CD4-positive, alpha-beta T cell treated with Interleukin-2 at 100 ng/mL for 4 hours (primary cell): ENCODE measurements at places on chromosomes 4 and X.

DNA sequence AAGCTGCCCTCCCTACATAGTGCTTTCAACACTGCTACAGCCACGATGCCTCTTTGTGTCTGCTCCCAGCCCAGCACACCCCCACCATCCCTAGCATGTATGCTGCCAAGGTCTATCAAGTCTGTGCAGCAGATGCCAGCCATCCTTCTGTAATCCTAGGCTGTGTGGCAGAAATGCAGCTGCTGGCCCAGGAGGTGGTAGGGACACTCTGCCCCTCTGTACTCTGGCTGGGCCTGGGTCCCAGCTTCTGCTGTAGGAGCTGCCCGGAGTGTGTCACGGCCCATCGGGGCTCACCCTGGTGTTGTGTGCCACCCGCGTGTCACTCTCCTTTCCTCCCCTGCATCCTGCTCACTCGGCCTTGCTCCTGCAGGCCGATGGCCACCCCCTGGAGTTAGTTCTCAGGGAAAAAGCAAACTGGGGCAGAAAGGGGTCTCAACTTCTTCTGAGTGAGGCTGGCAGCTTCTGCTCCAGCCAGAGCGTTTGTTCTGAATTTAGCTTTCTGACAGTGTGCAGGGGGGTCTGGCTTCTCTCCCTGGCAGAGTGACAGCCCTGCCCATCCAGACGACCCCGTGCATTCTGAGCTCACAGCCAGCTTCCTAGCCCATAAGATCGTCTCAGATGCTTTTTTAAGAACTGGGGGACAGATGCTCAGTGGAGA is 22.7 kb downstream of the PSAPL1 start:
- no peak for DNase-seq

- DNase-seq = no peak
These were observed 22.7 kb upstream of the DRD5 start for GRCh38 chr4:9758641-9759317.

DNA sequence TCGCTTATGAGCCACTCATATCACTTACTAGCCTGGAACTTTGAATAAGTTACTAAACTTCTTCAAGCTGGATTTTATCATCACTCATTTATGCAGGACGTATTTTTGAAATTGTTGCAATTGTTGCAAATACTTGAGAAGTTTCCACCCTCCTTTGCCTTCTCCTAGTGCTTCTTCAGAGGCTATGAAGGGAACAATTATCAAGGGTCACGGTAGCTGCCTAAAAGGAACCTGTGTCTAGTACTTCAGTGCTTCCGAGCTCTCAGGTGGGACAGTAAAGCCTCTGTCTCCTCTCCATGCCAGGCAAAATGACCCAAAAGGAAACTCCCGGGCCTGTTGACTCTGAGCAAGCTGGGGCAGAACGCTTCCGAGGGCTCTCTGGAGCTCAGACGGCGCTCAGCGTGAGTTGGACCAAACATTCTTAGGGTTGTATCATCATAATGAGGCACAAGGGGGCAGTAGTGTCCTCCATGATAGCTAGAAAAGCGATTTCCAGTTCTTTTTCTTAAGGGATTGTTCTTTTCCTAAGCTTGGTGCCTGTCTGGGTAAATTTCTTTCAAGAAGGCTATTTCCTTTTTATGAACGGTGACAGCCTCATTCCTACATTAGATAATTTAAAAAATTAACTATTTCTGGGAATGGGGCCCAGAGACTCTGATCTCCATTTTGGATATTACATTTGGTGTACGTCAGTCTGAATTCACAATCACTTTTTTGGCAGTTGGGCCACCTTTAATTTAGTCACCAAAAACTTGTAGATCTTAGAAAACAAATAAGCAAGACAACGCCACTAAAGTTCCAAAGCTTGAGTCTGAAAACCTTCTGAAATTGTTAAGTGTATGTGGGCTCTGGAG is 73.1 kb downstream of the PACRGL start:
- peak; percentile 39 for DNase-seq

DNA sequence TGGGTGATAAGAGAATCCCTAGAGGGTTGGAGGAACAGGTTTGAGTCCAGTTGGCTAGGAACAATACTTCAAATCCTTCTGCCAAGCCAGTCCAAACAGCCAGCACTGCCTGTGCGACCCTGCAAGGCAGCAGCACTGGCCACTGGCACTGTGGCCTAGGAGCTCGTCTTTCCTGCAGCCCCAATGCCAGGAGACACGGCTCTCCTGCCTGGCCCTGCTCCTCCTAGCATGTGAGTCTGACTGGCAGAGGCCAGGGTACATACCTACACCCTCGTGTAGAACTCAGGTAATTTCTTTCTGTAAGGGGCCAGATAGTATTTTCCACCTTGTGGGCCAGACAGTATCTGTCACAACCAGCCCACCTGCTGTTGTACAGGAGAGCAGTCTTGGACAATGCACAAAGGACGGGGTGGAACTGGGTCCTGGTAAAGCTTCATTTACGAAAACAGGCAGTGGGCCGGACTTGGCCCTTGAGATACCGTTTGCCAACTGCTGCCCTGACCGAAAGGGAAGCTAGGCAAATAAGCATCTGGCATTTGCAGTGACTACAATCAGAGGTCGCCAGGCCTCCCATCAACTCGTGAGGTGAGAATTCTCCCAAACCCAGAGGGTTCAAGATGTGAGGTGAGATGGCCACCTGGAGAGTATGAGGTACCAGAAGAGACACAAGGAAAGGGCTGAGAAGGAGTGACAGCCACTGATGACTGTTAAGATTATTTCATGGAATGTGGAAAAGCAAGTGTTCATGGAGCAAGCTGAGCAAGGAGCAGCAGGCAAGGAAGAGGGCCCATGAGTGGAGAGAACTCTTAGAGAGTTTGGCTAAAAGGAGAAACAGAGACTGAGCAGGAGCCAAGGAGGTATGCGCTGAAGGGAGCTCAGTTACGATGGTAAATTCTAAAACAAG is 29.8 kb upstream of the IRAK1 start:
- no peak for DNase-seq

DNA sequence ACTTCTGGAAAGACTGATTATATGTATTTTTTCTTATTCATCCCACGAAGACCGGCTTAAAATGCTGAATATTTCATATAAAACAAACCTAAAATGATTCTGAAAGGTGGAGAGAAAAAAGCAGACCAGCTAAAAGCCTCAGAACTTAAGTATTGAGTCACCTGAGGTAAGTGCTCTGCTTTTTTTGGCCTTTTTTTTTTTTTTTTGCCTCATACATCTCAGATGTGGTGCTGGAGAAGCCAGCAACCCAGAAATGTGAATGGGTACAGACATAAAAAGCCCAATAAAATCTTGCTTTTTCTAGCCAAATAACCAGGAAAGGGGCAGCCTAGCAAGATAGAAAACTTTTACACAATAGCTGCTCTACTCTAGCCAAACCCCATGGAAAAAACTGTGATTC is 57.0 kb downstream of the RLIM start:
- no peak for DNase-seq

- no peak for DNase-seq
These were observed 11.4 kb downstream of the INTS6L start for GRCh38 chrX:135531813-135532212.

- no peak for DNase-seq
These were observed 319.9 kb downstream of the GABRG1 start for GRCh38 chr4:45803994-45804393.

- DNase-seq = no peak
These were observed 29.6 kb downstream of the PDK3 start for GRCh38 chrX:24494647-24495075.

GRCh38 chr4:139085141-139085540 is 69.6 kb downstream of the NOCT start:
- peak; percentile 25 for DNase-seq

GRCh38 chr4:42531341-42532030 is 125.4 kb downstream of the ATP8A1 start:
- DNase-seq = no peak
